A549 (cell line): ENCODE measurements at places on chromosomes 1 and 21.

DNA sequence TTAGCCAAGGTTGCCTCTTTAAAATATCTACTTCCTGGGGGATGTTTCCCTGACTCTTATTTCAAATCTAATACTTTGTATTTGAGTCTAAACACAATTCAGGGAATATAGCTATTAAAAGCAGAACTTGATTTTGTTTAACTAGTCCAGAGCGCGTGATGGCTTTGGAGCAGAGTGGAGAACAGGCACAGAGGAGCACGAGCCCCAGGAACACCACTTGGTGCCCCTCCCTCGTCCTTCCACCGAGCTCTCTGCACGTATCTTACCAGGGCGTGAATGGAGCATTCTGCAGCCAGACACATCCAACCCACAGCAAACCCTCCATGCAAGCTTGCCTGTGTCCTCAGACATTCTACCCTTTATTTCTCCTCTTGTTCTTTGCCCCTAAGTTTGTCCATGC, 14.1 kb downstream of the KIF26B start:
- no peak for DNase-seq

DNA sequence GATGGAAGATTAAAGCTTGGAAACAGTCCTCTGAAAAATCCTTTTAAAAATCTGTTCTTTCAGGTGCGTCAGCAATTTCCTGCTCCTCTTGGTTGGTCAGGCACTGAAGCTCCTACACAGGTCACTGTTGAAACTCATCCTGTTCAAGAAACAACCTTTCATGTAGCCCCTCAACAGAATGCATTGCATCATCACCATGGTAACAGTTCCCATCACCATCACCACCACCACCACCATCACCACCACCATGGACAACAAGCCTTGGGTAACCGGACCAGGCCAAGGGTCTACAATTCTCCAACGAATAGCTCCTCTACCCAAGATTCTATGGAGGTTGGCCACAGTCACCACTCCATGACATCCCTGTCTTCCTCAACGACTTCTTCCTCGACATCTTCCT, 145.3 kb downstream of the DYRK1A start:
- DNase-seq = no peak

DNA sequence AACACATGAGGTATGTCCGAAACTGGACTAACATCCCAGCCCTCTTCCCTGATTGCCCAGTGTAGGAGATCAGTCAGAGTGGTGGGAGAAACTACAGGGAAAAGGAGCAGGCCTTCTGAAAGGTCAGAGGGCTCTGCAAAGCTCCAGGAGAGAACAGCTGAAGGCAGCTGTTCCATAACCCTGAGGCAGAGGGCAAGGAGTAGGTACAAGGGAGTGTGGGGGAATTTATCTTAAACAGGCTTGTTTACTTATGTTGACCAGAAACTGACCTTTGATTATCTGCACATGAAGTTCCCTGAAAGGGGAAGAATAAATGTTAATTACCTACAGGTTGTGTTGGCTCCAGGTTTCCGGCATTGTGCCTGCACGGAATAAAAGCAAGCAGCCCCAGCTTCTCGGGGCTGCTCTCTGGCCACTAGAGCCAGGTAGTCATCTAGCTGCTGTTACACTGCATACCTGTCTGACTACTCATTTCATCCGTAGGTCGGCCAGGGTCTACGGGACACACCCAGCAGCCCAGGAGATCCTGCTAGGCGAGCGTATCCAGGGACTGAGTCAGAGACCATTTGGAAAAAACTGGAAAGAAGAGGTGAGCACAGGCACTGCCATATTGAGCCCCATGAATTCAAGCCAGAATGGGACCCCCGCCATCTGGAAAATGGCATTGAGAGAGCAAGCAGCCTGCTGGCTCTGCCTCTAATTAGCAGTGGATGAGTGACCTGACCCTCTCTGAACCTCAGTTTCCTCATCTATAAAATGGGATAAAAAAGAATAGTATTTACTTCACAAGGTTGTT, 14.9 kb upstream of the PAQR7 start:
- DNase-seq = peak; percentile 80

- no peak for DNase-seq
Measured at GRCh38 chr1:174657893-174658292, 210.1 kb downstream of the GPR52 start.

GRCh38 chr1:14733779-14734140, 135.3 kb downstream of the KAZN start:
- DNase-seq = no peak

DNA sequence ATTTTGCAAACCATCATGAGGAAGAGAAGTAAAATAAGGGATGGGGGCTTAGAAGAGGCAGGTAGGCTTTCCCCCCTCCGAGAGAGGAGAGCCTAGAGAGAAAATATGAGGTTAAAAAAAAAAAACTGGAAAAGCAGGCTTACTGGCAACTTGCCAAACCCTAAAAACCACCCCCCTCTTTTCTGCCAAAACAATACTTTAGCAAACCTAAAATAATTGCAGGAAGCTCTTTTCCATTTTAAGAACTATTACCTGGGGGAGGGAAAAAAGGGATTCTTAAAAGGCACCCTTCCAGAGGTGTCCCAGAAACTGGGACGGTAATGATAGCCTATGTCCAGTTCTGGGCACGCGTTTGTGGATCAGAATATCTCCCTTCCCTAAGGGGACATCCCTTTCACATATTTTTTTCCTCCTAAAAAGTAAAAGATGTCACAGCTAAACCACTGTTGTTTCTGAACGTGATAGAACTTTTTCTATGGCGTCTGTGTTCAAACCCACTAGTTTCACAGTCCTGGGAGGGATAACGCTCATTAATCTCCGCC, 1.1 kb upstream of the NFIA start:
- no peak for DNase-seq

DNA sequence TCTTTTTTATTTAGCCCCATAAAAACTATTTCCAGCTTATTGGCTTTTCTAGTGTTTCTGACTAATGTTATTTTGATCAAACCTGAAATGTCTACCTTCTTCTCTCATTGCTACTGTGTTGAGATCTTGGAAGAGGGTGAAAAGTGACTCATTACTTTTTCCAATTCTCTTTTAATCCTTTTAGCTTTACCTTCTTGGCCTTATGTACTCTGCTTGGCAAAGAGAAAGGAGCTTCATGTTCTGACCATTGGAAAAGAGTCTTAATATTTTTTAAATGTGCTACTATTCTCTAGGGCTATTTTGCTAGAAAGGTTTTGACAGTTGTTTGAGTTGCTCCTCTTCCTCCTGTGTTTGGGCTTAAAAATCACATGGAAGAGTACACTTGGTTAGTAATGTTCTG, 97.8 kb upstream of the CHODL start:
- DNase-seq = no peak

GRCh38 chr1:8162168-8162567, 136.1 kb upstream of the ERRFI1 start:
- DNase-seq = no peak

GRCh38 chr1:28136169-28136921, 40.1 kb downstream of the PTAFR start:
- DNase-seq = no peak

- no peak for DNase-seq
Measured at GRCh38 chr1:36397083-36397377, 678 bp downstream of the LSM10 start.

DNA sequence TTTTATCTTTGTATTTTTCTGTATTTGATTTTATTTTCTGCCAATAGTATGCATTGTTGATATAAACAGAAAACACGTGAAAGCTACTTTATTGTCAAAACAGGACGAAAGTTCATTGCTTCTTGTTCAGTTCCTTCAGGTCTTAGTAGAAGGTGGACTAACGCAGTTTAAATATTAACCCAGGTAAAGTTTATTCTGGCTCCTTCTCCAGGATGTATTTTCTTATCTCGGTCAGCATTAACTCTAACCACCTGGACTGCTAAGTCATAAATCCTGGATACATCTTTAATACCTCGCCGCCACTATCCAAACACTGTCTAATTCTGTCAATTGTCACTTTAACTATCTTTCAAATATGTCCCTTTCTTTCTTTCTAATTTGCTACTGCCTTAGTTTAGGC, 5.7 kb upstream of the SOAT1 start:
- DNase-seq = no peak

- DNase-seq = no peak
Measured at GRCh38 chr1:232463225-232463624, 166.7 kb downstream of the SIPA1L2 start.

DNA sequence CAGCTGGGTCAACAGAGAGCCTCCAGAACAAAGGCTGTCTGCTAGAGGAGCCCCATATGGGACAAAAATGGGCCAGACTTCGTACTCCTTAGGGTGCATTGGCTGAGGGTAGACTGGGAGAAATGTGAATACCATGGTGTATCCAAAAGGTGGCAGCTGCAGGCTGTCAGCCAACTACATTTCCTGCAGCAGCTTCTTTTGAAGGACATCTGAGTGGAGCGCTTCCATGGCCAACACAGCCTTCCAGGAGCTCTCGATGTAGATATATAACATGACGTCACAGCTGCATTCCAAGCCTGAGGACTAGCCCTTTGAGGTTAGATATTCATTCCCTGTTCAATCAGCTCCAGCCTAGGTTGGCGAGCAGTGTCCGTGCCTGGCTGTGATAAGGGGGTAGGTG, 107.7 kb downstream of the MAB21L3 start:
- DNase-seq = peak; percentile 1

DNA sequence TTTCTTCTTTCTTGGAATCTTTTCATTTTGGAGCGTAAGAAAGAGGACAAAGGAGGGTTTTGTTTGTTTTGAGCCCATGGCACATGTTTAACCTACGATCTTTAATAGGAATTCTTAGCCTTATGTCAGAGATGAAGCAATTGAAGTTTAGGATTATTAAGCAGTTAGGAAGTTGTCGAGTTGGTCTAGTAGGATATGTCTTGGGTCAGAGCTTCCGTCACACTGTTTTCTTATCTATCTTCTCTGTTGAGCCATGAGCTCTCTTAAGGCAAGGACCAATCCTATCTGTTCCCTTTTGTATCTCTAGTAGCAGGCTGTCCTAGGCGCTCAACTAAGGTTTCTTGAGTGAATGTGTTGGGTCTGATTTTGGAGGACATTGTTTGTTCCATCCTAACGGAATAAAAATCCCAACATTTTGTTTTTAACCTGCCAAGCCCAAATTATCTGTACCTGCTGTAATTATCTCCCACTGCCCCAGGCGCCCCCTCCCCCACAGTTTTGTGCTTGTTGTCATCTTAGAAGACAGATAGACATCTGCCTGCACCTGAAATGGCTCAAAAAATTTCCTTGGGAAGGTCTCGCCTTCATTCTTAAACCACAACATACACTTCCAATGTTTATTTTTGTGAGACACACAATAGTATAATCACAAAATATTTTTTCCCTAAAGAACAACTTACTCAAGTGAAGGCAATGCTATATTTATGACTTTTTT, 95.3 kb upstream of the GADD45A start:
- DNase-seq = no peak

DNA sequence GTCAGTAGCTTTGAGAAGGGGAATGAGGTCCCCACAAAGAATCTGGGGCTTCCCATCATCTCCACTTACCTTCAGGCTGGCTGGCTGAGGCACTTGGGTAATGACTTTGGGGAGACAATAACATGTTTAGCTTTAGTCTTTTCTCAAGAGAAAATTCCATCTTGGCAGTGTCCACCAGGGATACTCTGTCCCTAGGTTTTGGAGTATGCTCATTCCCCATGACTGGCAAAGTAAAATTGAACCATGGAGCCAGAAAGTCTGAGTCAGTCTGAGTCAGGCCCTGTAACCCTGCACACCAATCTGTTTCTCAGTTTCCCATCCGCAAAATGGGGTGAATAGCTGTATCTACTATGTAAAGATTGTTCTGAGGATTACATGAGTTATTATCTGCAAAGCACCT, 28.2 kb downstream of the RUNX1 start:
- no peak for DNase-seq

GRCh38 chr1:33111965-33112364, 31.0 kb downstream of the AZIN2 start:
- peak; percentile 32 for DNase-seq

DNA sequence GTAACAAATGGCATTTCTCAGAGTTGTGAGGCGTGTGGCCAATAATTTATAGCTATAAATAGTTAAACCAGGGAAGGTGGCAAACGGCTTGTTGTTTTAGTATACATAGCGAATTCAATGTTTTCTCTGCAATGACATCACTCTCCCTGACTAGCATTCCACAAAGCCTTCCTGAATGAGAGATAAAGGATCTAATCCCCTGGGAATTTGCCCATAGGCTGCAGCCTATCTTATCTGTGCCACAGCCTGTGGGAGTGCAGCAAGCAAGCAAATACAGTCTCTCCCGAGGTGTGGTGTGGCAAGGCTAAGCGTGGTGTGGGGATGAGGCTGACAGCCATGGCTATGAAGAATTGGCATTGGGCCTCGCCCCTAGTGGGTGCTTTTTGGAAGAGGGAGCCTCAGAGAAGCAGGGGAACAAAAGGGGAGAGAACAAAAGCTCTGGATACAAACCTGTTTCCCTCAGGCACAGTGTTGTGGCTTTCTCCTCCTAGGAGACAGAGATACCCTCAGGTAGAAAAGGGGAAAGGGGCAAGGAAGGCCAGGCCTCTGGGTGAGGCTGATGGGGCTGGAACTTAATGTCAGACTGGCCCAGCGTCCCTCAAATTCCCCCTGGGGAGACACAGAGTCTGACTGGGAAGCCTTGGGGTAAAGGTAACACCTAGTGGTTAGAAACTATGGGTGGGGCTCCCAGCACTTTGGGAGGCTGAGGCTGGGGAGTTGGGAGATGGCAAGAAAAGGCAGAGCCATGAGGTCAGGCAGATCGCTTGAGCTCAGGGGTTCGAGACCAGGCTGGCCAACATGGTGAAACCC, 8.9 kb downstream of the TAGLN2 start:
- peak; percentile 94 for DNase-seq

DNA sequence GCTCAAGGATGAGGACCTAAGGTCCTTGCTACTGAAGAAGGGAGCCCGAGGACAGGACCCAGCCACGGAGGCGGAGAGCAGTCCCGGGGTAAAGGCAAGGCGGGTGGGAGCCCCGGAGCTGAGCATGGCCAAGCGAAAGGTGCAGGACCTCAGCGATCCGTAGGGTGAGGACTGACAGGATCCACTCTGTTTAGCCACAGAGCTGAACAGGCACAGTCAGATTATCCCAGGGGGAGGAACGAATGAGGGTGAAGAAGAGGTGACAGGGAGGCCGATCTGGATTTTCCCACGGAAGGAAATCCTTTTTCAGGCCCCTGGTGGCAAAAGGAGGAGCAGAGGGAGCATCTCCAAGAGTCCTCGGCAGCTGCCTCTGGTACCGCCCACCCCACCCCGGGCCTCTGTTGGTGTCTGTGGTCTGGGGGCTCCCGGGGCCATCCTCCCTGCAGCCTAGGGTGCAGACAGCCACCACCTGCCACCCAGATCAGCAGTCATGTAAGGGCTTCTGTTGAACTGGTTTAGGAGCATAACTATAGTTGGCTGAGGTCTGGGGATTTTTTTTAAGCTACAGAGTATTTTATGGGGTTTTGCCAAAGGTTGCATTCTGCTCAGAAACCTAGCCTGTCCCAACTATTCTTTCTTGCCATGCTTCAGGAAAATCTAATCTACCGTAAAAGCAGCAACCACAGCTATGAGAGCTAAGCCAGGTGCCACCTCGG, 32.3 kb upstream of the LBR start:
- DNase-seq = no peak

DNA sequence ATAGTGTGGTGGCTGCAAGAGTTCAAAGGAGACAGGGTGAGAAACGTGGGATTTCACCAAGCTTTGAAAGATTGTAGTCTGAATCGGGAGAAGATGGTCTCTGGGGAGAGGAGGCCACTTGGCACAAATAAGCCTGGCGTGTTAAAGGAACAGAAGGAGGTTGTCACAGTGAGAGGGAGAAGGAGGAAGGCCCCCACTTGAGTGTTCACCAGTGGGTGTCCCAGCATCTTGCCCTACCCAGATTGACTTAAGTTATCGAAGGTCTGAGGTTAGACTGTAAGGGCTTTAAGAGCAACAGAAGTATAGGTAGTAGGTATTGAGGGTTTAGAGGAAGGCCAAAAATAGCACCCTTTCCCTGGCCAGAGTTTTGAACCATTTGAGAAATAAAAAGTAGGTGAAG, 48.0 kb downstream of the BACH1 start:
- no peak for DNase-seq

GRCh38 chr1:3965693-3966092, 65.6 kb upstream of the C1orf174 start:
- no peak for DNase-seq
